ENCODE measurements at places on chromosomes 2 and 18. TPM values are rescaled to one million over a fixed set of nuclear protein-coding genes. Genes with fewer than 3 reads are reported as not detected.

Gene SLC8A1
- total RNA-seq, result 0.64 TPM

Gene POMC
- total RNA-seq, result 7.8 TPM

Gene SRD5A2
- total RNA-seq, result not detected

Gene DSG1
- not detected for total RNA-seq

Gene TCF23
- not detected for total RNA-seq

Gene CYP27A1
- total RNA-seq, result 0.18 TPM

Gene LBX2
- 0.39 TPM for total RNA-seq

Gene PDE1A
- total RNA-seq, result not detected

Gene POTEJ
- not detected for total RNA-seq

Gene SFT2D3
- total RNA-seq, result 2.6 TPM
